Mesothelial cell of epicardium (in vitro differentiated cells): ENCODE measurements at places on chromosomes 16 and 17. TPM values are rescaled to one million over a fixed set of nuclear protein-coding genes. Genes with fewer than 3 reads are reported as not detected.

GRCh38 chr17:46810837-46811236 lies 7.7 kb downstream of the WNT3 start:
- no peaks in the 10 kb centered on the region for H3K27me3 ChIP-seq
- H3K4me3 ChIP-seq, result peak overlapping the region; percentile 49
- H3K27ac ChIP-seq, result peak overlapping the region; percentile 96
- peaks cover 92% of the 10 kb centered on the region for H3K4me1 ChIP-seq

The ERN2 gene
- 0.16 to 0.32 TPM (median 0.31 TPM) in 3 replicates for total RNA-seq

GRCh38 chr16:88430185-88430523 lies 22.9 kb upstream of the ZFPM1 start:
- no peaks in the 10 kb centered on the region for H3K36me3 ChIP-seq
- H3K27me3 ChIP-seq, result peaks cover 6% of the 10 kb centered on the region
- H3K27ac ChIP-seq, result no peak overlapping the region
- no peak for DNase-seq
- no peak overlapping the region for H3K4me3 ChIP-seq

The C16orf74 gene
- total RNA-seq, result 11.2 to 12.1 TPM (median 12.0 TPM) in 3 replicates

DNA sequence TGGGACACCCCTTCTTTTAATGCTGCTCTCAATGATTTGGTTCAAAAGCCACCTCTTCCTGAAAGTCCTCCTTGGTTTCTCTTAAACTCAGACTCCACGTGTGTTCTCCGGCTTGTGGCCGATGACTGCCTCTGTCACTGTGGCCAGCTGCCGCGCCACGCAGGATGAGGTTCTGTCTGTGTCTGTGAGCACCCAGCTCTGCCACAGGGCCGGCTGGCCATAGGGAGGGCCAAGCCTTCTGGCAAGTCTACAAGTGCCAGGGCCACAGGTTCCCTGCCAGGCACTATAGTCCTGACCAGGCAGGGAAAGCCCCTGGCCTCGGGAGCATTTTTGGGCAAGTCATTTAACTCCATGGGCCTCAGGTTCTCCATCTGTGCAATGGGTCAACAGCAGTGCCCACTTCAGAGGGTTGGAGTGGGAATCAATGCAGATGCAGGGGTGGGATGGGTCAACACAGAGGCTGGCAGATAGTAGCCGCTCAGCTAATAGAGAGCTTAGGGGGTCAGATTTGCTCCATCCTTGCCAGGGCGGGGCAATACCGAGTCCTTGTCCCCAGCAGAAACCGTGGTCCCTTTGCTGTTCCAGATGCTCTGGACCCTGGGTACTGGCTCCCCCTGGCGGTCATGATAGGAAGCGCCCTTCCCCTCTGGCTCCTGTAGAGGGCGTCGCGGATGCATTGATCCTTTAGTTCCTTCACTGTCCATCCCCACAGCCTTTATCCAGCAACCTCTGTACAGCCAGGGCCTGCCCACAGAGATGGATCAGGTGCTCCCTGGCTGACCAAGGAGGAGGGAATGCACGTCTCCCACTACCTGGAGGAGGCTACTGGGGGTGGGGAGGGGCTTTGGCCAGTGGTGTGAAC lies 19.3 kb upstream of the ADGRG3 start:
- H3K27me3 ChIP-seq, result no peaks in the 10 kb centered on the region
- peak; percentile 87 for DNase-seq
- peaks cover 24% of the 10 kb centered on the region for H3K4me1 ChIP-seq
- no peak overlapping the region for H3K27ac ChIP-seq

DNA sequence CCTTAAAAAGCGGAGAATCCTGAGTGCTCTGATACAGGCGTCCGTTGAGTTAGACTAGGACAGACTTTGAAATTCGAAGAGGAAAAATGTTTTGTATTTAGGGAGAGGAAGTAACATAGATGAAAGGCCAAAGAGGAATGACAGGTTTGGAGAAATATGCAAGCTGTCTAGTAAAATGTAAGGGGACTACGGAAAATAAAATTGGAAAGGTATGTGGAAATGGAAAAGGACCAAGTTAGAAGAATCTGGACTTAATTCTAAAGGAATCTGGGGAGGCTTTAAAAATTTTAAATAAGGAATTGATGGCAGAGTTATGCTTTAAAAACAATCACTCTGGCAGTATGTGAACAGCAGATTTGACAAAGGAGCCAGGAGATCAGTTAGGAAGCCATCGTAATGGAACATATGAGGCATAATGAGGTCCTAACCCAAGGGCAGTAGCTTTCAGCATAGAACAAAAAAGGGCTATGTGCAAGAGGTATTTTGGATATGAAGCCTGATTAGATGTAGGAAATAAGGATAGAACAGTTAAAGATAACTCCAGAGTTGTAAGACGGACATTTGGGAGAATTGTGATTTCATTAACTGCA lies 38.3 kb downstream of the CYB561 start:
- H3K36me3 ChIP-seq, result peaks cover 9% of the 10 kb centered on the region
- H3K27ac ChIP-seq, result peak overlapping the region; percentile 23
- peaks cover 10% of the 10 kb centered on the region for H3K4me1 ChIP-seq
- no peaks in the 10 kb centered on the region for H3K27me3 ChIP-seq

The HBA1 gene
- not detected in 3 replicates for total RNA-seq

The VASN gene
- 36.7 to 37.6 TPM (median 37.5 TPM) in 3 replicates for total RNA-seq

The SRCIN1 gene
- 19.4 to 21.4 TPM (median 20.8 TPM) in 3 replicates for total RNA-seq

The ARHGDIG gene
- 3.6 to 4.8 TPM (median 4.7 TPM) in 3 replicates for total RNA-seq

- DNase-seq, result no peak
- peaks cover 8% of the 10 kb centered on the region for H3K4me1 ChIP-seq
- no peak overlapping the region for H3K27ac ChIP-seq
- no peak overlapping the region for H3K4me3 ChIP-seq
These were observed 3.8 kb upstream of the USP36 start for GRCh38 chr17:78844301-78845005.

GRCh38 chr17:18159551-18160120 lies 24.0 kb upstream of the ALKBH5 start:
- H3K27me3 ChIP-seq, result no peaks in the 10 kb centered on the region
- H3K4me3 ChIP-seq, result peak overlapping the region; percentile 62
- H3K36me3 ChIP-seq, result no peaks in the 10 kb centered on the region
- H3K27ac ChIP-seq, result no peak overlapping the region
- peaks cover 13% of the 10 kb centered on the region for H3K4me1 ChIP-seq

DNA sequence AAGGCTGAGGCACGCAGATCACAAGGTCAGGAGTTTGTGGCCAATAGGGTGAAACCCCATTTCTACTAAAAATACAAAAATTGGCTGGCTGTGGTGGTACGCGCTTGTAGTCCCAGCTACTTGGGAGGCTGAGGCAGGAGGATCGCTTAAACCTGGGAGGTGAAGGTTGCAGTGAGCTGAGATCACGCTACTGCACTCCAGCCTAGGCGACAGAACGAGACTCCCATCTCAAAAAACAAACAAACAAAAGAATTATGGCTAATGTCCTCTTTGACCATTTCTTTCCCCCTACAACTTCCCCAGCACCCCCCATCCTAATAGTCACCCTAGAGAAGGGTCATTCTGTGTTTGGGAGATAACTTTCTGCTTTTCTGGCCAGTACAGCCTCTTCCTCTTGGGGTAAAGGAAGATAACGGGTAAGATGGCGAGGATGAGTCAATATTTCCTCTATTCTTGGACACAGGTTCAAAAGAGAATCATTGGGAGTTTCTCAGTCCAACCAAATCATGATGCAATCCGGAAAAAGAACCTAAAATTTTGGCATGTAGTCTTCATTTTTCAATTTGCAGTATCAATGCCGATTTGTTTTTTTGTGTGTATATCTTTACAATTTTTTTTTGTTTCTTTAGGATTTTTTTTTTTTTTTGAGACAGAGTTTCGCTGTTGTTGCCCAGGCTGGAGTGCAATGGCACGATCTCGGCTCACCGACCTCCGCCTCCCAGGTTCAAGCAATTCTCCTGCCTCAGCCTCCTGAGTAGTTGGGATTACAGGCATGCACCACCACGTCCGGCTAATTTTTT lies 107.6 kb upstream of the MED13 start:
- DNase-seq, result no peak
- no peak overlapping the region for H3K4me3 ChIP-seq
- H3K27ac ChIP-seq, result no peak overlapping the region
- no peaks in the 10 kb centered on the region for H3K36me3 ChIP-seq

- H3K4me1 ChIP-seq, result peaks cover 14% of the 10 kb centered on the region
- no peak overlapping the region for H3K27ac ChIP-seq
- H3K27me3 ChIP-seq, result peaks cover 52% of the 10 kb centered on the region
These were observed 502 bp downstream of the SMPD3 start for GRCh38 chr16:68447653-68448359.

DNA sequence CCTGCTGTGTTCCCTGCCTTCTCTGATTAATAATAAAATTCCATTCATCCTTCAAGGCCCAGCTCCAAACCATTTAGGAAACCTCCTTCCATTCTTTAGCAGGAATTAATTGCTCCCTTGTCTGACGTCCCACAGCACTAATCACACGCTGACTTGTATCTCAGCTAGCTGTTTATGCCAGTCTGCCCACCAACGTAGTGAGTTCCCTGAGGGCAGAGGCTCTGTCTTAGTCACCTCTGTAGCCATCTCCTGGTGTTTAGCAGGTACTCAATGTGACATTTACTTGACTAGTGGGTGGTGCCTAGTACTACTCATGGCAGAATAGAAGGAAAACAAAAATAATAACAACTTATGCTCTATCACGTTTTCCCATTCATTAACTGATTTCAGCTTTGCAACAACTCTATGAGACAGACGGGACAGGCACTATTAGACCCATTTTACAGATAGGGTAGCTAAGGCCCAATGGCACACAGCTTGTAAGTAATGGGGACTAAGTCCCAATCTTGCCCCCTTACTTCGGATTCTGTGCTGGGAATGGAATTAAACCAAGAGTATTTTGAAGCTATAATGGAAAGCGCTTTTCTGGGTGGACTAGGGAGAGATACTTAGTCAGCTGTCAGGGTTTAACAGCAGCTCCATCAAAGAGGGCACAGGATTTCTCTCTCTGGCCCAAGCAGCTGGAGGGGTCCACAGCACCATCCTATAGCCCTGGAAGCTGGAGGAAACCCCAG lies 931 bp upstream of the WIPF2 start:
- no peak for DNase-seq
- H3K4me1 ChIP-seq, result peaks cover 13% of the 10 kb centered on the region
- peak overlapping the region; percentile 77 for H3K4me3 ChIP-seq
- no peaks in the 10 kb centered on the region for H3K27me3 ChIP-seq
- peak overlapping the region; percentile 100 for H3K27ac ChIP-seq

DNA sequence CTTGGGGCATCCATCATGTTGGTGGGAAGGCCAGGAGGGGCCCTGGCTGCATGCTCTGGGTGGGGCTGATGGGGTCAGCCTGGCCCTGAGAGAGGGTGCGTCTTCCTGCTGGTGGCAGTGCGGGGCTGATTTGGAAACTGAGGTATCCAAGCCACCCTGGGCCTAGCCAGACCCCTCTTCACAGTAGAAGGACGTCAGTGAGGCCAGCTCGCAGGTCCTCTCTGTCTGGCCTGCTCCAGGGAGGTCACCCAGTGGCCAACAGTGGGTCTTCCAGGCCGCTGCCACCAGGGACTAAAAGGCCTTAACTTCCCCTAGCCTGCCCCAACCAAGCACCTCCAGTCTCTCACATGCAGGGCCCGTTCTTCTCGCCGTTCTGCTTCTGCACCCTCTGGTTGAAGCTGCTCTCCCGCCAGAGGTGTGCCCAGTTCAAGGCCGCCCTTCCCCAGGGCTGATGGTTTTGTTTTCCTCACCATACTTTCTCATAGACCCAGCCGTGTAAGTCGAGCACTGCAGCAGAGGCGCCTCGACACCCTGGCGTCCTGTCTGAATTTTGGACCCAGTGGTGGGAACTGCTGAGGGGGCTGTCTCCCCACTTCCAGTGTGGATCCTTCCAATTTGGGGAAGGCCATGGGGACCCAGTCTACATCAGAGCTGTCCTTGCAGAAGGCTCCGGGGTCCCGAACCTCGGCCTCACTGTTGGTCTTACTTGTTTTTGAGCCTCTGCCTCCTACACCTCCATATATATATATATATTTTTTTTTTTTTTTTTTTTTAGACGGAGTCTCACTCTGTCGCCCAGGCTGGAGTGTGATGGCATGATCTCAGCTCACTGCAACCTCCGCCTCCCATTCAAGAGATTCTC lies 42.9 kb upstream of the CDC42EP4 start:
- H3K36me3 ChIP-seq, result peaks cover 3% of the 10 kb centered on the region
- no peak overlapping the region for H3K27ac ChIP-seq
- no peaks in the 10 kb centered on the region for H3K27me3 ChIP-seq
- peaks cover 5% of the 10 kb centered on the region for H3K4me1 ChIP-seq

DNA sequence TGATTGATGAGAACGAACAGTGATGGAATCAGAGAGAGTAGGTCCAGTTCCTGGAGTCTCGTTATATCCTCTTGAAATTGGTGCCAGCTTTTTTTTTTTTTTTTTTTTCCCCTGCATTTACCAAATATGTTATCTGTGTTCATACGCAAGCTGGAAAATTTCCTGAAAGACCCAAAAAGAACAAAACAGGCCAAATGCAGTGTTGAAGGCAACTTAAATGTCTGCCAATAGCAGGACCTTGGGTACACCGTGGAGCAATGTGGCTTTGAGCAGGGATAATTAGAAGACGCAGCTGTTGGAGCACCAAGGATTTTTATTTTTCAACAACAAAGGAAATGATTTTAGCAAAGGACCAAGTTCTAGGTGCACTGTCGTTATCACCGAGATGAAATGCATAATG lies 105.0 kb downstream of the ABCC6 start:
- no peaks in the 10 kb centered on the region for H3K27me3 ChIP-seq
- peaks cover 71% of the 10 kb centered on the region for H3K36me3 ChIP-seq
- H3K4me3 ChIP-seq, result no peak overlapping the region
- no peak overlapping the region for H3K27ac ChIP-seq
- DNase-seq, result no peak

- H3K36me3 ChIP-seq, result no peaks in the 10 kb centered on the region
- peak overlapping the region; percentile 90 for H3K27ac ChIP-seq
- H3K4me3 ChIP-seq, result no peak overlapping the region
- no peaks in the 10 kb centered on the region for H3K27me3 ChIP-seq
- no peak for DNase-seq
These were observed 43.4 kb upstream of the SLC38A10 start for GRCh38 chr17:81338274-81339190.

GRCh38 chr16:89971495-89972243 lies 23.1 kb downstream of the DEF8 start:
- H3K4me3 ChIP-seq, result peak overlapping the region; percentile 96
- H3K4me1 ChIP-seq, result peaks cover 11% of the 10 kb centered on the region
- H3K27me3 ChIP-seq, result no peaks in the 10 kb centered on the region

GRCh38 chr16:6165330-6165979 lies 1067.9 kb upstream of the EEF2KMT start:
- H3K4me3 ChIP-seq, result no peak overlapping the region
- no peaks in the 10 kb centered on the region for H3K4me1 ChIP-seq
- no peak overlapping the region for H3K27ac ChIP-seq

The NACA2 gene
- total RNA-seq, result not detected in 3 replicates

The AURKB gene
- 33.1 to 37.4 TPM (median 37.3 TPM) in 3 replicates for total RNA-seq

- no peaks in the 10 kb centered on the region for H3K36me3 ChIP-seq
- H3K4me1 ChIP-seq, result peaks cover 26% of the 10 kb centered on the region
- no peaks in the 10 kb centered on the region for H3K27me3 ChIP-seq
- no peak for DNase-seq
These were observed 23.4 kb upstream of the AXIN2 start for GRCh38 chr17:65584604-65585521.

DNA sequence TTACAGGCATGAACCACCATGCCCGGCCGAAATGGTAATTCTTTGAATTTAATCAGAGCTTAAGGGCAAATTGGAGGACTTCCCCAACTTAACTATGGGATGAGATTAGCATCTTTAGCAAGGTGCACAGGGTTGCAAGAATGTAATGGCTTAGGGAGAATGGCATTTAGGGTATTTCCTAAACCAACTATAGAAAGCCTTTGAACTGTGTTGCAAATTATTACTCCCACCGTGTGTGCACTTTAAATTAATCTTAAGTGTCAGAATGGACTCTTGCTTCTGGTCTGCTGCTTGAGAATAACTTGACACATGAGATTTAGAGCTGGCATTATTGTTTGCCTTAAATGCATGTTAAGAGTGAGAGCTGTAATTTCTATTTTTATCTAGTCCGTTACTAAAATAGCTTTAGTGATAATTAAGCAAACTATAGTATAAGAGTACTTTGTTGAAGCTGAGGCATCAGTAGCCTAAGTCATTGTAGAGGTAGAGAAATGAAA lies 59.8 kb downstream of the TUBD1 start:
- no peak overlapping the region for H3K4me3 ChIP-seq
- no peak for DNase-seq
- H3K4me1 ChIP-seq, result peaks cover 62% of the 10 kb centered on the region
- H3K27ac ChIP-seq, result peak overlapping the region; percentile 89
